BJ (cell line): ENCODE measurements at places on chromosomes 11 and 22.

- no peak for DNase-seq
Observed at GRCh38 chr11:111531687-111532364, 8.7 kb upstream of the LAYN start.

- DNase-seq, result no peak
Observed at GRCh38 chr11:119511614-119512306, 88.8 kb upstream of the THY1 start.

GRCh38 chr11:77467233-77467632, 6.7 kb downstream of the PAK1 start:
- no peak for DNase-seq

DNA sequence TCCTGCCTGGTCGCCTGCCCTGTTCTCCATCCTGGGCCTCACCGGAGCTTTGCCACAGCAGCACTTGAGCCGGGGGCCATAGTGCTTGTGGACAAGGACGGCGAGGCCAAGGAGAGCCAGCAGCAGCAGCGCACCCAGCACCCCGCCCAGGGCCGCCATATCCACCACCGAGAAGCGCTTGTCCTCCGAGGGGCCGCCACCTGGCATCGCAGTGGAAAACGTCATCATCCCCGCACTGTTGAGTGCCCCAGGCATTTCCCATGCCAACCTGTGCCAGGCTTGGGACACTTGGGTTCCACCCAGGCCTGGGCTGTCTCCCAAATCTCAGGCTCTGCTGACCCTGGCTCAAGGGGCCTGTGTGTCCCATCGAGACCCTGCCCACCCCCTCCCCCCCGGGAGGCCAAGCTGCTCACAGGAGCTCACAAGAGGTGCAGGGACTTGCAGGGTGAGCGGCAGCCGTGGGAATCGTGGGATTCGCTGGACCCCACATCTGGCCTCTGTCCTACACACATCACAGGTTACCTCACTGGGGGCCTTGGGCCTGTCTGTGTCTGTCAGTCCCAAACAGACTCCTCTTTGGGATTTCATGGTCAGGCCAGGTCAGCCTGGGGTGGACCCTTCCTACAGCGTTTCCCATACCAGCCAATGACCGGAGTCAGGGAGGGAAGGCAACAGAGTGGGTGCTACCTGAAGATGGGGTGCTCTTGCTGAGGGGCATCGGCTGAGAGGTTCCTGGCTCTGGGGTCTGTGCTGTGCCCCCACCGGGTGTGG, 2.3 kb upstream of the IRF7 start:
- DNase-seq, result no peak

- DNase-seq, result no peak
Observed at GRCh38 chr11:130427581-130428315, 661 bp downstream of the ADAMTS8 start.

GRCh38 chr11:58227956-58228615, 632 bp downstream of the OR10Q1 start:
- DNase-seq, result no peak

- DNase-seq, result no peak
Observed at GRCh38 chr11:124446916-124447315, 1.4 kb upstream of the OR8B8 start.

DNA sequence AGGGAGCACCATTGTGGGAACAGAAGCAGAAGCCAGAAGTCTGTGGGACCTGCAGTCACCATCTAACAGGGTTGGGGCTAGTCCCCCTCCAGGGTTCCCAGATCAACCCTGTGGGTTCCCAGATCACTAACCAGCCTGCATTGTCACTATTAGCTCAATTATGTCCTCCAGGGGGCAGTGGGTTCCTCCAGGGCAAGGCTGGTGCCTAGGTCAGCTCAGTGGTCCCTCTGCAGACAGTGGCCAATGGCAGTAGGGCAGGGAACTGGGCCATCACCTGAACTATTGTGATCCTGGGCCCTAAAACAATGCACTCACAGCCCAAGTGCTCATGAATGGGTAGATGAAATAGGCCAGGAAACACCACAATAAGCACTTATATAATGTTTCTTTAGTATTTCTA, 18.8 kb upstream of the PRSS23 start:
- DNase-seq, result no peak

GRCh38 chr22:32717337-32718240, 83.9 kb upstream of the TIMP3 start:
- no peak for DNase-seq

GRCh38 chr11:119120639-119121007, 757 bp upstream of the HINFP start:
- no peak for DNase-seq

DNA sequence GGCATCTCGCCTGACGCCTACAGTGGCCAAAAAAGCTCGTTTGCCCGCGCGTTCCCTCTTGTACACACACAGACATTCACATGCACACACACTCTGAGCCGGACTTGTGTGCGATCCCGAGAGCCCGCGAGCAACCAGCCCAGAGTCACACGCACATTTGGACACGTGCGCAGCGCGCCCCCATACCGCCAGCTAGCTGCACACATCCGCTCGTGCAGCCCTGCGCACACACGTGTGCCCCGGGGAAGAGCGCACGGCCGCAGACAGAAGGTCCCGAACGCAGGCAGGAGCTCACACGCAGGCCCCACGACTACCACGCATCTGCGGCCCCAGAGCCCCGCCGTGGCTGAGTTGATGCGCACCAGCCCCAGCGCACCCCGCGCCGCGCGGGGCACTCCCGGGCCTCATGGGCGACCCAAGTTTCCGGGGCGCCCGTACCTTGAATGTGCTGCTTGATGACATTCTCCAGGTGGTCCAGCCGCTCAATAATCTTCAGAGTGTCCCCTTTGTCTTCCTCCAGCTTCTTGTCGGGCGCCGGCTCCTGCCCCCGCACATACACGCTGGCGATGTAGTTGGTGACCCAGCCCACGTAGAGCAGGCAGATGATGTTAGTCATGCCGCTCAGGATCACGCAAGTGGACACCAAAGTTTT, 758 bp downstream of the GALNT18 start:
- DNase-seq, result no peak

DNA sequence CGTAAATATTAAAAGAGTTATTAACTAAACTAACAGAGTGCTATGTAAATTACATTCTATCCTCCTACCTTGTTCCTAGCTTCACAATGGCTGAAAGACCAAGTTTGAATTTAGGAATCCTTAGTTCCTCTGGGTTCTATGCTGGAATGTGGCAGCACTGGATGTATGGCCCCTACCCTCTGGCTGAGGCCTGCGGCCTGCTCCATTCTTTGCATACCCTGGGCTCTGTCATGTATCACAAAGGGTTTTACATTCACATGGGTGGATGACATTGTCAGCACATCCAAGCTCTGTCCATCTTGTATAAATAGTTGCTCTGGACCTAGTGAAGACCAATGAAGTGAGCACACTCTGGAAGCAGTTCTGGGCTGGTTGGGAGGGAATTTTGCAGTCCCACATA, 54.5 kb downstream of the AASDHPPT start:
- no peak for DNase-seq

- DNase-seq, result no peak
Observed at GRCh38 chr11:30853439-30853838, 267.3 kb upstream of the MPPED2 start.

- DNase-seq, result no peak
Observed at GRCh38 chr11:10984250-10984649, 126.4 kb upstream of the ZBED5 start.

DNA sequence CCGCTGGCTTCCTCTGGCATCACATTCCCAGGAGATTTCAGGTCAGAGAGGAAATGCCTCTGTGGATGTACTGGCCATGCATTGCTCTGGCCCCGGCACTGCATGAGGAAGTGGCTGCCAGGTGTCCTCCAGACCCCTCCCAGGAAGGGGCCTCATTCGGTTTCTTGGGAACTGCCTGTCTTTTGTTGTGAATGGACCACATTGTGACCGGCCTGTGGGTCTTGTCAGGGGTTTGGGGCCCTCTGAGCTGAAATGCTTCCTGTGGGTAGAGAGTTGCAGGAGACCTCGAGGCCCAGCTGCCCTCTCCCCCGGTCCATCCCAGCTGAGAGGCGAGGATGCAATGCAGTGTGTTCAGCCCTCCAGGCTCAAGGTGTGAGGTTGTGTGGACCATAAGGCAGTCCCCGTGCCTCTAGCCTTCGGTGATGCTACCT, 18.8 kb upstream of the ST3GAL4 start:
- DNase-seq, result no peak

GRCh38 chr22:46476547-46476941, 60.9 kb downstream of the CELSR1 start:
- no peak for DNase-seq

DNA sequence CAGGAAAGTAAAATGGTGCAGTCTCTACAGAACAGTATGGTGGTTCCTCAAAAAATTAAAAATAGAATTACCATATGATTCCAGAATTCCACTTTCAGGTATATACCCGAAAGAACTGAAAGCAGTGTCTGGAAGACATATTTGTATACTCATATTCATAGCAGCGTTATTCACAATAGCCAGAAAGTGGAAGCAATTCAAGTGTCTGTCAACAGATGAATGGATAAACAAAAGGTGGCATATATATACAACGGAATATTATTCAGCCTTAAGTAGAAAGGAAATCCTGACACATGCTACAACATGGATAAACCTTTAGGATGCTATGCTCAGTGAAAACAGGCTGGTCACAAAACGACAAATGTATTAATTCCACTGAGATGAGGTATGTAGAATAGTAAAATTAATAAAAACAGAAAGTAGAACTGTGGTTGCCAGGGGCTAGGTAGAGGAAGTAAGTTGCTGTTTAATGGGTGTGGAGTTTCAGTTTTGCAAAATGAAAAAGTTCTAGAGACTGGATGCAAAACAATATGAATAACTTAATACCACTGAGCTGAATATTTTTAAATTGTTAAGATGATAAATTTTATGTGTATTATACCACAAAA, 14.5 kb downstream of the SAA1 start:
- DNase-seq, result no peak

GRCh38 chr22:17575681-17576080, 12.4 kb downstream of the SLC25A18 start:
- DNase-seq, result no peak

- no peak for DNase-seq
Observed at GRCh38 chr11:2203440-2204259, 32.0 kb upstream of the TH start.

DNA sequence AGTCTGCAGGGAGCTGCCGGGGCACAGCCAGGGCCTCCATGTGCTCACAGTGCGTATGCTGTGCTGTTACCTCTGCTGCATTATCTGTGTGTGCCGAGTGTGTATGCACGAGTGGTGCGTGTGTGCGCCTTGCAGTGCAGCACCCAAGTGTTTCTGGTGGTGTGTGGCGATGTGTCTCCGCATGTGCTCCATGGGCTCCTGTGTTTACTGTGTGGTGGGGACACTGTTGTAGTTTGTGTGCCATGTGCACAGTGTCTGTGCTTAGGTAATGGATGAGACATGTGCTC, 31.4 kb downstream of the KCNC1 start:
- DNase-seq, result no peak

DNA sequence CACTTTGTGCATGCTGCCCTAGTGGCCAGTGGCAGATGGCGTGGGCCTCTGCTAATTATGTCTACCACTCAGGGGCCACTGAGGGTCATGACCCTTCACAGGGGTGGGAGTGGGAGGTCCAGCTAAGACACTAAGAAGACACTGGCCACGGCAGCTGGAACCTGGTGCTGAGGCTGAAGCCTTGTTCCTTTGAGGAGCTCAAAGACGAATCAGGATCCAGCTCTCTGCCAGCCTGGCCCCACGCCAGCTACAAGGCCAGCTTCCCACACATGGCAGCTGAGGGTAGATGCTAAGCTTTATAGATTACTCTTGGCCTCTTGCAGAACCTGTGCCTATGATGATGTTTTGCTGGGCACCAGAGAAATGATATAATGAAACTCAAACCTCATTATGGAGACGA, 226.3 kb downstream of the DSCAML1 start:
- DNase-seq, result no peak

GRCh38 chr11:20483931-20484330, 96.4 kb downstream of the PRMT3 start:
- DNase-seq, result no peak

GRCh38 chr11:12743834-12744449, 69.7 kb downstream of the TEAD1 start:
- no peak for DNase-seq

- no peak for DNase-seq
Observed at GRCh38 chr11:81495699-81496292, 1237.9 kb downstream of the FAM181B start.

- no peak for DNase-seq
Observed at GRCh38 chr11:73219396-73220285, 1.6 kb downstream of the P2RY2 start.

DNA sequence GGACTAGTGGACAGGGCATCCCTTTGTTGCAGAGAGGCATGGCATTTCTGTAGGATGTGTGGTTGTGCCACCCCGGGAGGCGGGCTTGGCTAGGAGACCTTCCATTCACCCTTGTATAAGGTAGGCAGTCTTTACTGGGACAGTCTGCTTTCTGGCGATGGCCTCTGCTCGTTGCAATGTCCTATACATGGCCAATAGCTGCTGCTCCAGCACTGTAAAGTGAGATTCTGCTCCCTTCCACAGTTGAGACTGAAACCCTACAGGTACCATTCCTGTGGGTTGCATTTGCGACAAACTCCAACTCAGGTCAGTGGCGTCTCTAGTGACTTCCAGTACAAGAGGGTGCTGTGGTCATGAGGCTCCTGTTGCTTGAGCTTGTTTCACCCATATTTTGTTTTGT, 20.4 kb upstream of the APOL3 start:
- DNase-seq, result no peak

GRCh38 chr11:61334434-61335354, 1.7 kb downstream of the TKFC start:
- no peak for DNase-seq

DNA sequence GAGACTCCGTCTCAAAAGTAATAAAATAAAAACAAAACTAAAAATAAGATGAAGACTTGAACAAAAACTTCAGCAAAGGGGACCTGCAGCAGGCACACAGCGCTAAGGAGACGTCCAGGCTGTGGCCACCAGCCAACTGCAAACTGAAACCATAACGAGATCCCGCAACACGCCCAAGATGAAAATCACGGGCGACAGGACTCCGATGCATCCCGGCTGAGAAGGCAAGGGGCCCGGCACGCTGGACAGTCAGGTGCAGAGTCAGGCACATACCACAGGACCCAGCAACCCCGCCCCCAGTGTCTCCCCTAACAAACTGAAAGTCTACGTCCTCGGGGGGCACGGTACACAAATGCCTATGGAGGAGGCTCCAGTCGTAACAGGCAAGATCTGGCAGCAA, 9.2 kb downstream of the HRAS start:
- no peak for DNase-seq

- no peak for DNase-seq
Observed at GRCh38 chr22:42001121-42001520, 2.5 kb downstream of the WBP2NL start.
